Amniotic stem cell (primary cell): ENCODE measurements at places on chromosomes 6 and 20.
A peak's percentile ranks its signal among the peaks of the same experiment; 100 is the strongest.

DNA sequence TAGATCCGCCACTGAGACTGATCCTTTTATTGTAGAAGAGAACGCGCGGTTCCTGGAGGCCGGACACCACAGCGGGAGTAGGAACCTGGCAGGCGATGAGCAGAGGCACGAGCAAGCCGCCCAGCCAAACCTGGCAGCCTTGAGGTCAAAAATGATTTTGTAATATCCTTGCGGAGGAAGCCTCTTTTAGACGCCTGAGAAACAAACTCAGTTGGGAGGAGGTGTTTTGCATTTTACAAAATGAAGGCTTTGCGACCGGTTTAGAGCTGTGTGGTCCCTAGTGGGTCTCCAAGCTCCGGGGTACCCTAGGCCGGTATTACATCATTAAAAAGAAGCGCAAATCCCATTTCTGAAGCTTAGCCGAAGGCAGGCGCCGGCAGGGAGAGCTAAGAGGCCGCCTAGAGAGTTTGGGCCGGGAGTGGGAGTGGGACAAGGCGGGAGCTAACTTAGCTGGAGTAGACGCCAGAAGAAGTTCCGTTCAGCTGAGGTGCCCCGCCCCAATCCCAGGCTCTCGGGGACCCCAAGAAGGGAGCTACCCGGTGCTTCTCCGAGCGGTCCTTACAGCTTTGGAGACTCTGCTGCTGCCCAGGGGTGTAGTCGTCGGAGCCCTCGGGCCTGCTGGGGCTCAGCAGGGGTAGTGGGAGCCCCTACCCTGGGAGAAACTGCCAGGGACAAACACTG is 1.9 kb upstream of the TBX18 start:
- DNase-seq, result no peak

DNA sequence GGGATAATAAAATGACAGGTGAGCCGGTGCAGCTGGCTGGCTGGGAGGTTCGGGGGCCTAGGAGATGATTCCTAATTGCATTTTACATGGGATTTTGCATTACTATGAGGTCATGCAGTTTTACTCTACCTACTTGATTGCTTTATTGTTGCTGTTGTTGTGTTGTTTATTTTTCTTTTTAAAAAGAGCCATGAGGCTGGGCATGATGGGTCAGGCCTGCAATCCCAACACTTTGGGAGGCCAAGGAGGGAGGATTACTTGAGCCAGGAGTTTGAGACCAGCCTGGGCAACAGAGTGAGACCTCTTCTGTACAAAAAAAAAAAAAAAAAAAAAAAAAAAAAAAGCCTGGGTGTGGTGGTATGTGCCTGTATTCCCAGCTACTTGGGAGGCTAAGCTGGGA is 104.8 kb downstream of the GJA1 start:
- no peak for DNase-seq

DNA sequence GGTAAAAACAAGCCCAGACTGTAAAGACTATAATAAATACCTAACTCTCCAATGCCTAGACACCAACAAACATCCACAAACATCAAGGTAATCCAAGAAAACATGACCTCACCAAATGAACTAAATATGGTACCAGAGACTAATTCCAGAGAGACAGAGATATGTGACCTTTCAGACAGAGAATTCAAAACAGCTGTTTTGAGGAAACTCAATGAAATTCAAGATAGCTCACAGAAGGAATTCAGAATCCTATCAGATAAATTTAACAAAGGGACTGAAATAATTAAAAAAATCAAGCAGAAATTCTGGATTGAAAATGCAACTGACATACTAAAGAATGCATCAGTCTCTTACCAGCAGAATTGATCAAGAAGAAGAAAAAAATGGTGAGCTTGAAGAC is 26.6 kb downstream of the NCOA6 start:
- DNase-seq, result no peak

DNA sequence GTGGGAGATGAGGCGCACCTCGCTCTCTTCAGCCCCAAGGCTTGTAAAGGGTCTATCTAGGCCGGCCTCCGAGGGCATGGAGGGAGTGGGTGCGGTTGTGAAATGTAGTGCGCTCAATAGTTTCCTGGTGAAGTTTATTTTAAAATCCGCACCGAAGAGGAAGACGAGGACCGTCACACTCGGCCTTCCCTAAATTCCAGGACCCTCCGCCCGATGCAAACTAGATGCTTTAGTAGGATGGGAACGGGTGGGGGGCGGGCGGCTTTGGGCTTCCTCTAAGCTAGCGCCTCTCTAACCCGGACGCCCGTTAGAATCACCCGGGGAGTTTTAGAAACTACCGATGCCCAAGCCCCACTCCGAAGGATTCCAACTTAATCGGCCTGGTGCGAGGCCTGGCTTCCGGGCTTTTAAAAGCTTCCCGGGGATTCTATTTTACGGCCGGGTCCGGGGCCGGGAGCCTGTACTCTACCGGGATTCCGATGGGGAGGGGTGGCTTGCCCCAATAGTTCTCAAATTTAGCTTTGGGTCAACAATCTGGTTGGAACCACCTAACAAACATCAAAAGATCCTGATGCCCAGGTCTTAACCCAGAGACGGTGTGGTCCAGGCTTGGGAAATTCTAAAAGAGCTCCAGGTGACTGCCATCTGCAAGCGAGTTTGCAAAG is 548 bp upstream of the BCAS4 start:
- DNase-seq, result no peak

- no peak for DNase-seq
These were observed 6.6 kb upstream of the SLC16A10 start for GRCh38 chr6:111080698-111081097.

- no peak for DNase-seq
These were observed 68.7 kb upstream of the MYL9 start for GRCh38 chr20:36472637-36473090.

DNA sequence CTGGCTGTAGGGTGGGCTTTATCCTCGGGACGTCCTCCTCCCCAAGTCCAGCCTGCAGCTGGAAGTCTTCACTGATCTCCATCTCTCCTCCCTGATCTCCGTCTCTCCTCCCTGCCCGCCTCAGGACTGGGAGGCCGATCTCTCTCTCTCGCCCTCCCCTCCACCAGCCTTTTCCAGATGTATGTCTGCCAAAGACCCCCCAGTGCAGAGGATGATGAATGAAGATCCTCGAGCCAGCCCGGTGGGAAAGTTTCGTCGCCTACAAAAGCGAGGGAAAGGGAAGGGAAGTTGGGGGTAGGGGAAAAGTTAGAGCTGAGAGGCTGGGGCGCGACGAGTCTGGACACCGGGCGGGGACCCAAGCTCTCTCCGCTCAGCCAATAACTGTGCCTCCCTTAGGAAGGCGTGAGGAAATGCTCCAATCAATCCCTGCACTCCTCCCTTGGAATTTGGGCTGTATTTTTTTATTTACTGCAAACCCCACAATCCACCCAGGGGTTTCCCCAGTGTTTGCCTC is 595 bp upstream of the SRF start:
- DNase-seq, result peak; percentile 92

- DNase-seq, result peak; percentile 59
These were observed 8.0 kb downstream of the MYLIP start for GRCh38 chr6:16136621-16137450.

GRCh38 chr20:21235484-21236445 is 67.4 kb upstream of the XRN2 start:
- DNase-seq, result peak; percentile 37

DNA sequence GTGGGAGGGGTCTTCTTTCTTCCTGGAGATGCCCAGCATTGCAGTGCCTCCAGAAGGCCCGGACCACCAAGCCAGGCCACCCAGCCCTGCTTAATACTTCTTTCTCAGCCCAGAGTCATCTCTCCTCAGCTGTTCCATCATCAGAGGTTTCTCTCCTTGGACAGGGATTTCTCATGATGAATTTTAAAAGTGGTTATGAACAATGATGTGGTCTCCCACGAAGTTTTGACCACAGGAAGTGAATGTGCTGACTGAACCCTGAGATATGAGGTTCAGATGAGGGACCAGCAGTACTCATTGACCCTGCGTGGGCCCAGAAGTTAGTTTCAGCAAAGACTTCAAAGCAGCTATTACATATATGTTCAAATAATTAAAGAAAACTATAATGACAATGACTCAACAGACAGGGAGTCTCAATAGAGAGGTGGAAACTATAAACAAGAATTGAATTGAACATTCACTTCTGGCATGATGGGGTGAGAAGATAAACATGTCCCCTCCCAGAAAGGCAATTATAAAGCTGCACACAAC is 114.5 kb upstream of the SLC22A16 start:
- DNase-seq, result no peak

GRCh38 chr6:105619971-105620741 is 217.3 kb upstream of the PREP start:
- no peak for DNase-seq

DNA sequence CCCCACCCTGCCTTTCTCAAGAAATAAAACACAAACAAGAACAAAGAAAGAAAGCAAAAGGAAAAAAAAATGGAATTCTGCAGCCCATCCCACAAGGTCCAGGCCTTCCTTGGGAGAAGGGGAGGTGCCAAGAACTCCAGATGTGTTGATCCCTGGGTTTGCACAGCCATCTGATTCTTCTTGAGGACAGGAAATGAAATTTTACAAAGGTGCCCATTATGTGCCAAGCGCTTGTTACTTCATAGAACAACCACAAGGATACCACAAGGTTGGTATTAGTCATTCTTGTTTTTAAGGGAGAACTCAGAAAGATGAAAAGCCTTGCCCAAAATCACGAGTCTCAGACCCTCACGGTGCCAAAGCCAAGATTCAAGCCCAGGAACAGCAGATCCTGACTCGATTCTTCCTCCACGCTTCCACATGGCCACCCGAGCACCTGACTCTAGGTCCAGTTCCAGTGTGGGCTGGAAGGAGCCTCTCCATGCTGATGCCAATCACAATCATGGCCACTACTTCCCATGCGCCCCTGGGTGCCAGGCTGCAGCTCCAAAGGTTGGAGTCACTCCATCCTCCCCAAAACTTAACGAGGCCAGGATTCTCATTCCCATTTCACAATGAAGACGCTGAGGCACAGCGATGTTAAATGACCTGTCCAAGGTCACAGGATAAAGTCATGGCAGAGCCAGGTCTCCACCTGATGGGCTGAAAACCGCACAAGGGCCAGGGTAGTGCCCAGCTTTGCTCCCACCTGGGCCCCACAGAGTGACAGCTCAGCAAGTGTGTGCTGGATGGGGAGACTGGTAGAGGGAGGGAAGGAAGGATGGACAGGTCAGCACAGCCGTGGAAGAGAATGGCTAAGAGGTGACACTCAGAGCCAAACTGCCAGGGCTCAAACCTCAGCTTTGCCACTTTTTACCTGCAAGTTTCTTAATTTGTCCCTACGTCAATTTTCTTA is 66.7 kb upstream of the TOP1 start:
- DNase-seq, result no peak

DNA sequence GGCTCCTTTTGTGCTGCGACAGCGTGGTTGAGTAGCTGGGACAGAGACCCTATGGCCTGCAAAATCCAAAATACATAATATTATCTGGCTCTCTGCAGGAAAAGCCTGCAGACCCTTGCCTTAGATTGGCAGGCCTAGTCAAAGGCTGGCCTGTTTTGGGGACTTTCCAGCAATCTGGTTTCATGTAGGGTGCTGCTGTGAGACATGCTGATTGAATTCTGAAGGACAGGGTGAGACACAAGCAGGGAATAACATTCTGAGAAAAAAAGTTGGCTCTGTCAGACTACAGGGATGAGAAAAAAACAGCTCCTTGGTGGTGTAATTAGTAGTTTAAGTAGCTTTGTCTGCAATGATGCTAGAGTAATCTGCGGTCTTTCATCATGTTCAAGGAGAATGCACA is 402.7 kb upstream of the AGPAT4 start:
- DNase-seq, result no peak

GRCh38 chr6:38034274-38034914 is 214.9 kb downstream of the ZFAND3 start:
- DNase-seq, result no peak
